ENCODE measurements at places on chromosomes 4 and X.

GRCh38 chr4:109321232-109321631 is 18.8 kb upstream of the COL25A1 start:
- no peak for DNase-seq

GRCh38 chr4:157713342-157713741 is 459.5 kb downstream of the GASK1B start:
- no peak for DNase-seq

GRCh38 chrX:54357414-54358377 is at the start of gene WNK3:
Gene WNK3 (minus strand): TSS chrX:54358046.
- DNase-seq, result peak; percentile 91

- no peak for DNase-seq
These were observed 410.9 kb downstream of the GRID2 start for GRCh38 chr4:92714640-92715039.

- DNase-seq, result no peak
These were observed 84.7 kb downstream of the RAP1GDS1 start for GRCh38 chr4:98345838-98346237.

GRCh38 chrX:100748108-100748507 is 16.2 kb upstream of the SYTL4 start:
- no peak for DNase-seq

DNA sequence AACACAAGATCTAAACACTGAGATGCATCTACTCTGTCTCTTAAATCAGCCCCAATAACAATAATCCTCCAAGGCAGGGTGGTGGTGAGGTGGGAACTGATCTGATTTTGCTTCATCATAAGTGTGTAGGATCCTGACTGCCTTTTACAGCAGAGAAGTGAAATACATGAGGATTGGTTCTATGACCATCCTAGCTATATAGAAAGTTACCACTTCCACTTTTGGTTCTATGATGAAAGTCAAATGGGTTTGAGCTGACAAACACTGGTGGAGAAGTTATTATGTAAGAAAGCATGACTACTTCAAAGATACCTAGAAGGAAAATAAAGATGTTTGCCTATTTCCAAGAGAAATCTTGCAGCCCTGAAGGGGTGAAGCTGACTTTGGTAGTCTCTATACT is 181.6 kb downstream of the NKX6-1 start:
- no peak for DNase-seq

DNA sequence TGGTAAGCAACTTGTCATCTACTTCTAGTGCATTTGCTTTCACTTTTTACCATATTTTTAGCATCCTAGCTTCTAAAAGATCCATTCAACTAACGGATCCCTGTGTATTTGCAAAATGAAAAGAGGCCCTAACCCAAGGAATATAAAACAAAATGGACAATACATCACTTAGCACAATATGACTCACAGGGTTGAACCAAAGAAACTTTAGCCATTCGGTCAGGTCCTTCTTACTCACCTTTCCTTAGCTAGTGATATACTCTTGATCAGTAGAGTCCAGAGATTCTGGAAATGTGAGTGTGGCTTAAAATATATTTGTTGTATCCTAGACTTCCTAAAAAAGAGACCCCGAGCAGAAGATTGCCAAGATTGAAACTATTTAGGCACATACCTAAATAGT is 19.5 kb downstream of the TMPRSS11E start:
- DNase-seq, result no peak

DNA sequence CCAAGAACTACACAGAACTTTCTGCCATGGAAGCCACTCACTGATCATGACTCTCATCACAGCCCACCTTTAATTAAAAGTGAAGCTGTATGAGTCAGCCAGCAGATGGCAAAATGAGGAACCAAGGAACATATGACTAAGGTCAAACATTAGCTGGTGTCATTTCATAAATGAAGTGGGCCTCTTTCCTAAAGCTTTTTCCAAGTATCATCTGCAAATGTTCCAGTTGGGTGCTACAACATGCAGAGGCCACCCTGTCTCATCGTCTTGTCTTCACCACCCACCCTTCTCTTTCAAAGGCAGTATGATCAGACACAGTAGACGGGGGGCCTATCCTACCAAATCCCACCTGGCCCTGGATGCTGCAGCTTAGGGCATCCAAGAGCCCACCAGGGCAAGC is 9.2 kb upstream of the EOLA1 start:
- DNase-seq, result no peak

GRCh38 chrX:53239474-53239873 is 14.5 kb upstream of the KDM5C start:
- no peak for DNase-seq

DNA sequence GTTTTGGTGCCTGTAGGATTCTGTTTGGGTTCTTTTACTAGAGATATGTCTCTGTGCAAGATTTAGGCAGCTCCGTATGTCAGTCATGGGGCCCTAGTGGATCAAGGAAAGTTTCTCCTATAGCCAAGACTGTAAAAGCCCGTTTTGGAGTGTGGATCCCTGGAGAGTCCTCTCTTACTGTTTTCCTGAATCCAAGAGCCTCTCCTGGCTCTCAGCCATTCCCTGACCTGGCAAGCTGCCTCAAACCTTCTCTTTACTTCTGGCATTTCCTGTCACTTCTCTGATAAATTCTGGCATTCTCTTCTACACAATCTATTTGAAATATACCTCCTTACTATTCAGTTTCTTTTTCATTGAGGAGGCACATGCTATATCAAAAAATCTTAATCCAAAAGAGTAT is 41.4 kb downstream of the DCAF12L2 start:
- DNase-seq, result no peak

DNA sequence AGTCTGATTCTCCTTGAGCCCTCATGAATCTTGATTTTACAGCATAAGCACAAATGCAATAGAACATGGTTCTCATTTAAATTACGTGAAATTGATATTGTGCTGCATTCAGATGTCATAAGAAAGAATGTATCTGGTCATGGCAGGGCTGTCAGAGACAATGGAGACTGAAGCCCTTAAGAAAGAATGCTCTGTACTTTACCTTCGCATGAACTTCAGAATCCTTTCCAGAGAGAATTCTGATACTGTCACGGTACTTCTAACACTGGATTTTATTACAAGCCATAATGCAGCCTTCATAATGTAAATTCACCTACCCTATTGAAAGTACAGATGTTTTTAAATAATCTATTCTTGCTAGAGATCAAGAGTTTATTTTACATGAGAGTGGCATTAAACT is 677.9 kb upstream of the ADGRL3 start:
- DNase-seq, result no peak

- DNase-seq, result no peak
These were observed 121.4 kb upstream of the CXorf66 start for GRCh38 chrX:140086691-140087090.

GRCh38 chrX:29172880-29173279 is 585.6 kb downstream of the IL1RAPL1 start:
- DNase-seq, result no peak

- no peak for DNase-seq
These were observed 460.7 kb upstream of the RPS6KA3 start for GRCh38 chrX:20727447-20727846.

GRCh38 chr4:144894573-144894972 is 203.4 kb downstream of the ANAPC10 start:
- DNase-seq, result peak; percentile 71

DNA sequence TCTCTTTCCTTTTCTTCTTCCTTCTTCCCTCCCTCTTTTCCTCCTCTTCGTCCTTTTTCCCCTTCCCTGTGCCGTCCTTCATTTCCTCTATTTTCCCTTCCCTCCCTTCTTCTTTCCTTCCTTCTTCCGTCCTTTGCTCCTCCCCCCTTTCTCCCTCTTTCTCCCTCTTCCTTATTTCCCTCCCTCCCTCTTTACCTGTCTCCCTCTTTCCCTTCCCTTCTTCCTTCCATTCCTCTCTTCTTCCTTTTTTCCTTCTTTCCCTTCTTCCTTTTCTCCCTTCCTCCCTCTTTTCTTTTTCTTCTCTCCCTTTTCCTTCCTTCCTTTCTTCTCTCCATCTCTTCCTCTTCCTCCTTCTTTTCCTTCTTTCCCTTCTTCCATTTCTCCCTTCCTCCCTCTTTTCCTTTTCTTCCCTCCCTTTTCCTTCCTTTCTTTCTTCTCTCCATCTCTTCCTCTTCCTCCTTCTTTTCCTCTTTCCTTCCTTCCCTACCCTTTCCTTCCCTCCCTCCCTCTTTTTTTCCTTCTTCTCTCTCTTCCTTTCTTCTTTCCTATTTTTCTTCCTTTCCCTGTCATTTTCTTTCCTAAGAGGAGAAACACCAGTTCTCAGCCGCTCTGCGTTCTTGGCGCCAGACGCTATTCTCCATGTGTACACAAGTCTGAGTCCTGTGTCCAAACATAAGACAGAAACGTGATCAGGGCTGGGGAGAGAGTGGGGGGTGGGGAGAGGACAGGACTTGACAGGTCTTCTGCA is 597.1 kb downstream of the MID1IP1 start:
- no peak for DNase-seq

- peak; percentile 77 for DNase-seq
These were observed 8.1 kb upstream of the DCTD start for GRCh38 chr4:182925298-182925757.

DNA sequence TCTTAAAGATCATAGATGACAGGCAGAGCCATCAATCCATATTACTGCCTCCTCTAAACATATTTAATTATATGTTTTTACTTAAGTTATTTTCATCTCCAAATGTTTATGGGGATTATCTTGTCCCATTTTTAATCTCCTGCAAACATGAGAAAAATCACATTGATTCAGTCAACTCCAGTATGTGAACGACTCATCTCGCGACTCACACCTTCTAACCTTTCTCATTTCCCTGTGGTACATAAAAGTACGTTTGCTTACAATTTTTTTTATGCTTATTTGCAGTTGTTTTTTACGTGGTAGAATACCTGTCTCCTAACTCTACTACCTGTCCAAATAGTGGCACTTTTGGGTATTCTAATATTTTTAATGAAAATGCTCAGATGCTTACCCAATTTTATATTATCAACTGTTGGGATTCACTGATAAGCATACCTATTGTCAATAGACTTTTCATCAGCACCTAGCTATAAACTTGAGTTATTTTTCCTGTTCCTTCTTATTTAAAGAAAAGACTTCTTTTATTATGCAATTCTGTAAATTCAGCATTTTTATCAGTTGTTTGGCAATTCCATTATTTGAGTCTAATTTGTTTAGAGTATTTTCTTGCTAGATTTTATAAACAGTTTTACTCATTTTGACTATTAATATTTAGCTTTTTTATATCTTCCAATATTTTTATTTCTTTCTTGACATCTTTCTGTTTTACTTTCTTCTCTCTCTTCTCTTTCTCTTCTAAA is 276.6 kb downstream of the ANK2 start:
- DNase-seq, result no peak

DNA sequence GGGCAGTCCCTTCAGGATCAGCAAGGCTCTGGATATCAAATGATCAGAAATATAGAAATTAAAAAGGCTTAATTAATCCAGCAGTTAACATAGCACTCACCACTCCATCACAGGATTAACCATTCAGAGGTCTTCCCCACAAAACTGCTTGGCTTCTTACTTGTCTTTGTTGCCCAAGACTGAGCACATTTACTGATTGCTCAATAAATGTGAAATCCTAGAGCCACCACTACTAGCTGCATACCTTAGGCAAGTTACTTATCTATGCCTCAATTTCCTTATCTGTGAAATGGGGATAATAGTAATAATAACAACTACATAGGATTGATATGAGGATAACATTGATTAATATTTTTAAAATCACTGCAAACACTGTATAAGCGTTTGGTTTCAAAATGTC is 124.2 kb downstream of the ARHGAP6 start:
- no peak for DNase-seq
